ENCODE measurements at places on chromosomes 4 and X. TPM values are rescaled to one million over a fixed set of nuclear protein-coding genes. Genes with fewer than 3 reads are reported as not detected.

Gene KLHL4
- total RNA-seq, result 0.34 TPM

Gene TRAM1L1
- total RNA-seq, result 0.21 TPM

Gene CT83
- total RNA-seq, result not detected

Gene SERPINA7
- total RNA-seq, result not detected

Gene SPANXN3
- total RNA-seq, result not detected

Gene OCIAD1
- total RNA-seq, result 123 TPM

Gene NPY1R
- total RNA-seq, result 4.9 TPM

DNA sequence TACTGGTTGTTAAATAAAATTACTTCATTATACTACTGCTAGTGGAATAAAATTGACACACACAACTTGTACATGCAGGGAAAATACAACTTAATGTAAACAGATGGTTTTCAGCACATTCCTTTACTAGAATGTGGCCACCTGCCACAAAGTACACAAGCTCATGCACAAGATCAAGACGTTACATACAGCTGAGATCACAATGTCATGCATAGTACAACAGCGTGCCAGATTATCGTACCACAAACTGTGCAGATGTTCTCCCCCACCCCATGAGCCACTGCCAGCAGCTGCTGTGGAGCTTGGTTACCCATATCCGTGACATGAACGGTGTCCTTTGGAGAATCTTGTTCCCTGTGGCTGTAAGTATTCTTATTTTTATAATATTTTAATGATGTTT is 27.7 kb downstream of the FBXO8 start:
- no peak for DNase-seq

- DNase-seq, result no peak
Observed at GRCh38 chr4:1260418-1261106, 11.6 kb upstream of the CTBP1 start.

DNA sequence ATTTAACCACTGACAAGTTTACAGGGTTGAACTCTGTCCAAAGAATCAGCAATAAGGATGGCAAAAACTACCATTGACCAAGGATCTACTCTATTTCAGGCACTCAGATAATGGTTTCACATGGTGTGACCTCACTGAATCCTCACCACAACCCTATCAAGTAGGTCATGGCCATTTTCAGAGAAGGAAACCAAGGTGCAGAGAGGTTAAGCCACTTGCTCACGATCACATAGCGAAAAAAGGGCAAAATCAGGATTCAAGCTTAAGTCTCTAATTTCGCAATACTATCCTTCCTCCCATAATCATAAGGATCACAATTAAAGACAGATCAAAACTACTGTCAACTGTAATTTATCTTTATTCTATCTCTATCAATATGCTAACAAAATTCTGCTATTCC is 191.0 kb upstream of the AFF2 start:
- DNase-seq, result no peak

GRCh38 chr4:7818399-7818911 is 121.2 kb downstream of the AFAP1 start:
- DNase-seq, result no peak

- DNase-seq, result no peak
Observed at GRCh38 chr4:184812651-184813181, 13.1 kb downstream of the ACSL1 start.

- DNase-seq, result no peak
Observed at GRCh38 chr4:78459327-78459726, 92.2 kb upstream of the ANXA3 start.

DNA sequence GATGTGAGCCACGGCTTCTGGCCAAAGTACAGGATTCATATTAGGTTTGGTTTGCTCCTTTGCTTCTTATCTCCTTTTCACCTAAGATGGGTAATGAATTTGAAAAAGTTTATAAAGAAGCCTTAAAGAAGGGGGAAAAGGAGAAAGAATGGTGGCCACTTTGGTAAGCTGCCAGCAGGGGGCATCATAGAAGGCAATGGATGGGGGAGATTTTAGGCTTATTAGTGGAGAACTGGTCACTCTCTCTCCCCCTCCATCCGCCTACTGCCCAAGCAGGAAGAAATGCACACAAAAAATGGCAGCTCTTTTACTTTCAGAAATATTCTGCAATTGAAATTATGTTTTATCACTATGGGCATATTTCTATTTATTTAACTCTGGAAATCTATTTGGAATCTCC is 32.0 kb downstream of the SPARCL1 start:
- DNase-seq, result no peak

- no peak for DNase-seq
Observed at GRCh38 chrX:135006187-135006586, 15.4 kb downstream of the SMIM10 start.

DNA sequence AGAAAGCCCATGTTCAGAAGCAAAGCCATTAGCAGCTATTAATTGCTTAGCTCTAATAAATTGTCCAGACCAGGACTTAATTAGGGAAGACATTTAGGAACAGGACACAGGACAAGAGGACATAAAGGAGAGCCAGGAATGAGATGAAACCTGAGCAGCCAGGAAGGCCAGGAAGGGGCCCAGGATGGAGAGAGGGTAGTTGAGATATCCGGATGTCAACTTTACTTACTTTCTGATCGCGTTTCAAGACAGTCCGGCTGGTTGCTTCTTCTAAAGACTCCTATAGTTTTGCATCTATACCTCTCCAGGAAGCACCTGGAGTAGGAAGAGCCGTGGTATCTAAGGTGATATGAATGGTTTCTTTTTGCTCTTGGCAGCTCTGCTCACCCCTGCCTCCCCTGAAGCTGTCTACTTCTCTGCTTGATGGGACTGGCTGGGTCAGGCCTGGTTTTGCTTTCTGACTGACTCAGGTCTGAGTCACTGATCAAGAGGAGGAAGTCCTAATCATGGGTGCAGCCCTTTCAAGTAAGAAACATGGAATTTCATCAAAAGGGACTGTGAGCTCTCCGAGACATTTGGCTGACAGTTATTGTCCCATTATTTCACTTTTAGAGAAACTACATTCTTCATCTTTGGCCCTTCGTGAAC is 733.3 kb downstream of the RPA4 start:
- no peak for DNase-seq

DNA sequence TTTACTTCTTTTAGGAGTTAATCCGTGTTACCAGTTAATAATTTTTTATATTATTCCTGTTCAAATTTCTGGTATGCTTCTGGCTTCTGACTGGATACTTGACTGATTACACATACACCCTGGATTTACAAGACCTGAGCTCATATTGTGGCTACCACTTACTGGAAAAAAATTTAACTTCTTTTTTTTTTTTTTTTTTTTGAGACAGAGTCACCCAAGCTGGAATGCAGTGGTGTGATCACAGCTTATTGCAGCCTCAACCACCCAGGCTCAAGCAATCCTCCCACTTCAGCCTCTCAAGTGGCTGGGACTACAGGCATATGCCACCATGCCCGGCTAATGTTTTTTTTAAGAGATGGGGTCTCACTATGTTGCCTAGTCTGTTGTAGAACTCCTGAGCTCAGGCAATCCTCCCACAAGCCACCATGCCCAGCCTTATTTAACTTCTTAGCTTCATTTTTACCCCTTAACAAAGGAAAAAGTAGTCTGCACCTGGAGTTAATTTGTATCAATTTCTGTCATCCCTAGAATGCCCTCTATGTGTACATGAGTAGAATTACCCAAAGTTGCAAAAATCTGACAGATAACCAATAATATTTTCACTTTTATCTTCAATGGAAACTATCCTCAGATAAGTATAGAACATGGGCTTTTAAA is 50.3 kb downstream of the TMEM165 start:
- DNase-seq, result no peak

- no peak for DNase-seq
Observed at GRCh38 chrX:31715675-31716074, 643.8 kb upstream of the FTHL17 start.

GRCh38 chr4:123701131-123701575 is 304.6 kb downstream of the SPRY1 start:
- DNase-seq, result no peak

GRCh38 chr4:35966566-35966965 is 277.7 kb downstream of the ARAP2 start:
- no peak for DNase-seq

GRCh38 chr4:42817913-42818312 is 74.6 kb upstream of the GRXCR1 start:
- DNase-seq, result no peak

Measured in left colon (tissue), 2 donors.